GM13976 (cell line): ENCODE measurements at places on chromosomes 7 and 10.

DNA sequence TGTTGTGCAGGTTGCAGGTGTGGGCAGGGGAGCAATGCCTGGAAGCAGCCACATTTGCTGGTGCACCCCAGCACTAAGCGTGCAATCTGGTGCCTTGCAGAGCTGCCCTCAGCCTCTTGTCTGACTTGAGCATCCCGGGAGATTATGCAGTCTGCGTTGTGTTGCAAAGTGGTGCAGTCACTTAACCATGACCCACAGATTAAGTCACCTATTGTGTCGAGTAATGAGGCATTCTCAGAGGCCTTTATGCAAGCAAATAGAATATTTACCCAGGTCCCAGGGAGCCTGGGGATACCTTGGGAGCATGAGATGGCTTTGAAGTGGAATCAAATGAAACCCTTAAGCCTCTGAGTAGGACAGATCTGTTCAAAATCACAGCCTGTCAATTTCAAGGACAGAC, 529.0 kb downstream of the TYW1 start:
- no peak for DNase-seq

GRCh38 chr7:19351341-19352304, 206.4 kb upstream of the FERD3L start:
- DNase-seq: no peak

- no peak for DNase-seq
Measured at GRCh38 chr10:129339841-129340240, 127.2 kb upstream of the MGMT start.

DNA sequence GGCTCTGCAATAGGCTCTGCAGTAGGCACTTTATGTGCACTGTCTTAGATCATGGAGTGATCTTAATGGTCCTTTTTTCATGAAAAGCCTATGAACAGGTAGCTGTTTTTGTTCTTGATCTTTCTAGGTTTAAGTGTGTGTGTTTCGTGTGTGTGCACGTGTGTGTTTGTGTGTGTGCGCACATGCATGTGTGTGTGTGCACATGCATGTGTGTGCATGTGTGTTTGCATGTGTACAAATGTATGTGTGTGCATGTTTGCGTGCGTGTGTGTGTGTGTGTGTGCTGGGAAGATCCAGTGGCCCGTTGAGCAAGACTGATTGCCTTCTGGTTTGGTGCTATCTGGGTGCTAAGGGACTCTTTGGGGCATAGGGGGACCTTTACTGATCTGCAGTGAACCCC, 334.8 kb downstream of the GLRX3 start:
- DNase-seq: no peak

- DNase-seq: peak; percentile 65
Measured at GRCh38 chr7:2018569-2019460, 213.9 kb downstream of the MAD1L1 start.

GRCh38 chr10:108556186-108556585, 1367.1 kb downstream of the XPNPEP1 start:
- no peak for DNase-seq

GRCh38 chr7:30207376-30207775, 72.6 kb downstream of the MTURN start:
- no peak for DNase-seq

- DNase-seq: no peak
Measured at GRCh38 chr7:77995717-77996116, 197.1 kb downstream of the PHTF2 start.

DNA sequence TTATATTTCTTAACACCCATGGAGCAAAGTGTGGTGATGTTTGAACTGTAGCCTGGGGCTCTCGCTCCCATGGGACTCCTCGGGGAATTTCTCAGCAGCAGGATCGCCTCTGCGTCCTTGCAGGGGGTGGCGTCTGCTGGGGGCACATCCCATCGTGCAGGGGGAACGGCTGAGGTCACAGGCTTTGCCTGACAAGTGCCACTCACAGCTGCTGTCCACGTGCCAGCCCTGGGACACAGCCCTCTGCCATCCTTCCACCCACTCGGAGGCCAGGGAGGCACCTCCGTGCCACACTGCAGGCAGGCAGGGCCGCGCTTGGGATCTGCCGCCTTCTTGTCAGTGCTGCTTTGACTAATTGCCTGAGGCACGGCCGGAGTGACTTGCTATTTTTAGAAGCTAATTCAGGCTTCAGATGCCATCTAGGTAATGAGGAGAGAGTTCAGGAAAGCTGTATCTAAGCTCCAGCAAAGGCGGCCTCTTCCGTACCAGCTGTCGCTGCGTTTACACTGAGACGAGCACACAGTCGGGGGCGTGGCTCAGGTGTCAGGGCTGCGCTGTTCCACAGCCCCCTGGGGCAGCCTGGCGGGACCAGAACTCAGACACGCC, 45.7 kb downstream of the PITRM1 start:
- DNase-seq: no peak

GRCh38 chr7:2460641-2461040, 15.6 kb downstream of the GRIFIN start:
- no peak for DNase-seq

DNA sequence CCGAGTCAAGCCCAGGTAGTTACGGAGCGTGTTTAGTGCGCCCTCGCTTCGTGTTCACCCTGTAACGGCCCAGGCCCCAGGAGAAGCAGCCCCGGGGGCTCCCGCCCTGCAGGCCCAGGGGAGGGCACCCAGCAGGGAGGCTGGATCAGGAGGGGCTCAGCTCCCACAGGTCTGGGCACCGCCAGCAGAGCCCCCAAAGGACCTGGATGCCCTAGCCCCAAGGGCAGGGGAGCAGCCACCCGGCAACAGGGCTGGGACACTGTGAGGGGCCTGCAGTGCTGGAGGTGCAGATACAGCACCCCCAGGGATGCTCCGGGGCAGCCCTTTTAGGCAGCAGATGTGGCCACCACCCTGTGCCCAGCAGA, 35.2 kb downstream of the PWWP2B start:
- no peak for DNase-seq

DNA sequence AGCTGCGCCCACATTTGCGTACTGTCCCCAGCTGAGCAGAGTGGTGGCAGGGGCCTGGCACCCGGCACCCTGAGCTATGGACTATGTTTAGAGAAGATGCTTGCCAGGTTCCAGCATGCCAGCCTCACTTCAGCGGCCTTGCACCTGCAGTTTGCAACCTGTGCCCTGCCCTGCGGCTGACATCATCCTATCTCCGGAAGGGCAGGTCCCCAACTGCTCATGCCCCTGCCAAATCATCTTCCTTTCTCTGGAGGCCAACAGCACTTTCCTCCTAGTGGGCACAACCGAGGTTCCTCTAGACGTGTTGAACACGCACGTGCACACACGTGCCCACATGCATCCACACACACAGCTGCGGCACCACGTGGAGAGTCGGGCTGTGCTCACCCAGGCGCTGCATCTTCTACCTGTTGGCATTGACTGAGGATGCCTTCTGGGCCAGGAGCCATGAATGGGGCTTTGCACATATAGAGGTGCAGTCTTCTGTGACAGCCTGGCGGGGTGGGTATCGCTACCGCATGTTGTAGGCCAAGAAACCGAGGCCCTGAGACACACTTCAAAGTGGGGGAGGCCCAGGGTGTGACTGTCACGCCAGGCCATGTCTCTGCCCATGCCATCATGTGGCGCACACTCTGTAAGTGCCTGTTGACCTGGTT, 24.5 kb downstream of the CNPY1 start:
- DNase-seq: no peak
